ENCODE measurements at places on chromosomes 2 and 18.
A peak's percentile ranks its signal among the peaks of the same experiment; 100 is the strongest.

GRCh38 chr2:120485096-120485495 is 139.2 kb downstream of the INHBB start:
- no peak for DNase-seq

- no peak for DNase-seq
These were observed 391.0 kb downstream of the THSD7B start for GRCh38 chr2:137156221-137156844.

GRCh38 chr18:62341473-62341872 is 16.4 kb downstream of the TNFRSF11A start:
- DNase-seq = no peak

DNA sequence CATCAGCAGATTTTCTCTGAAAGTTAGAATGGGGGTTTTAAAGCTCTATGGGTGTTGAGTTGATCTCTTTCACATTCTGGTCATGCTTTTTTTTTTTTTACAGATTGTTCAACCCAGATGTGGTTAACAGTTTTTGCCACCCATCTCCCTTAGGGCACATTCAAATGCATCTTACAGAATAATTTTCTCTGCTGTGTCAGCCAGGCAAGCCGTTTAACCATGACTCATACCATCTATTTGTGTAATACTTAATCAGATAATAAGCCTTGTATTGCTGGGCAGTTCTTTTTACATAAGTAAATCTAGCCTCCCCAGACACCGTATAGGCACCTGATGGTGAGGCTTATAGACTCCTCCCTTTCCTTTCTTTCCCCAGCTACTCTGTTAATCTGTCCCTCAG is 62.0 kb downstream of the TGIF1 start:
- peak; percentile 28 for DNase-seq

DNA sequence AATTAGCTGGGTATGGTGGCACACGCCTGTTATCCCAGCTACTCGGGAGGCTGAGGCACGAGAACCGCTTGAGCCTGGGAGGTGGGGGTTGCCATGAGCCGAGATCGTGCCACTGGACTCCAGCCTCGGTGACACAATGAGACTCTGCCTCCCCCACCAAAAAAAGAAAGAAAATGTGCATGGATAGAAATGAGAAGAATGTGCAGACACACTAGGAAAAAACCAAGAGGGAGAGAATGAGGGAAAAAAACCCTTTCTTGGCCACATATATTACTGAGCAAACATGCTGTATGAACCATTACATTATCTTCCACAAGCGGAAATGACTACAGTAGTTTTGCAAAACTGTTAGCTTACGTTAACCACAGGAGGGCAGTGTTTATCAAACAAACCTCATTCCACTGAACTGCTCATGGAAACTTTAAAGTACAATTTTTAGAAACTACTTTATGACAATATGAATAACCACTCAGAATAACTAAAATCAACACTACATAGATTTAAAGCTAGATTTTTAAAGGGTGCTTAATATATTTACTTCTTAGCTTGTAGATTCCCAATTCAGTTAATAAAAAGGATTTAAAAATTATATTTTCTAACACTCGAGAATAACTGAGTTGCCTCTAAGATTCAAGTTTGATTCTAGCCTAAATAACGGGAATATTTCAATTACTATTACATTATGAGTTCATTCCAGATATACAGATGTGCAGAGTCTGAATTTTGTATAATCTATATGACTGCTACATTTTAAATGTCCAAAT is 26.4 kb downstream of the ASXL2 start:
- DNase-seq = peak; percentile 93

DNA sequence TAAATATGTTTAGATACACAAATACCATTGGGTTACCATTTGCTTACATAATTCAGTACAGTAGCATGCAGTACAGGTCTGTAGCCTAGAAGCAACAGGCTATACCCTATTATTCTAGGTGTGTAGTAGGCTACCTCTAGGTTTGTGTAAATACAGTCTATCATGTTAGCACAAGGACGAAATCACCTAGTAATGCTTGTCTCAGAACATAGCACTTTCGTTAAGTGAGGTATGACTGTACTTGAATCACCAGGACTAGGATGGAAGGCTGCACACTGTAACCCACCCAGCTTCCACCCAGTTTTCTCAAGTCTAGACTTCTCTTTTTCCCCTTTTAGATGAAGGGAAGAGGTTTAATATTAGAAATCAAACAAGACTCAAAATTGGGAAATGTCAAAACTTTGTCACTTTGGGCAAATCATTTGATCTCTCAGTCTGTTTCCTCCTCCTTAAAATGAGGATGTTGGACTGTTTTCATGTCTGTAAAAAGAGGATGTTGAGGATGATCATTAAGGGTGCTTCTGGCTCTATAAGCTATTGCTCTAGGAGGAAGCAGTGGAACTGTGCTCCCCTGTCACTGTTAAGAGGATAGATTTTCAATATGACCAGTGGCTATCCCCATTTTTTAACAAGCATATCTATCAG is 3.7 kb upstream of the SOCS6 start:
- DNase-seq = no peak

DNA sequence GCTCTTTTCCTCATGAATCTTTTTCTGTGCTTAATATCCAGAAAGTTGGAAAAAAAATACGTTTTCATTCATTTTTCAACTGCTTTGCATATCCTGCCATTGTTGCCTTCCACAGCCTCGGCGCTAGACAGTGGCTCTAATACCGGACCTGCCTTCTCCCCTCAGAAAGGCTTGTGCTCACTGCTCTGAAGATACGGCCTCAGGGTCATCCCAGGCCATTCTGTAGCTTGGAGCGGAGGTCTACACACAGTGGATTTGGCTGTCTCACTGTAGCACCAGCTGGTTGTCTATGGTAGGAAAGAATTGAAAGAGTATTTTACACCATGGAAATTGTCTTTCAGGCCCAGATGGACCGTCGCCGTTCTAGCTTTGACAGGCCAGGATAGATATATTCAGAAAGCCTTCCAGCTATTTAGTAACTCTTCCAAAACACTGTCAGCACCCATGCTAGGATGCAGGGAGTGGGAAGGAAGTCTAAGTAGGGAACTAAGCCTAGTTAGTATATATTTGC is 242.0 kb downstream of the TMEM182 start:
- DNase-seq = no peak

GRCh38 chr2:189175869-189176433 is 3.6 kb downstream of the COL5A2 start:
- no peak for DNase-seq

GRCh38 chr2:39443009-39443408 is 5.9 kb upstream of the MAP4K3 start:
- no peak for DNase-seq

- DNase-seq = peak; percentile 81
These were observed 27.3 kb upstream of the EVA1A start for GRCh38 chr2:75587954-75588587.

DNA sequence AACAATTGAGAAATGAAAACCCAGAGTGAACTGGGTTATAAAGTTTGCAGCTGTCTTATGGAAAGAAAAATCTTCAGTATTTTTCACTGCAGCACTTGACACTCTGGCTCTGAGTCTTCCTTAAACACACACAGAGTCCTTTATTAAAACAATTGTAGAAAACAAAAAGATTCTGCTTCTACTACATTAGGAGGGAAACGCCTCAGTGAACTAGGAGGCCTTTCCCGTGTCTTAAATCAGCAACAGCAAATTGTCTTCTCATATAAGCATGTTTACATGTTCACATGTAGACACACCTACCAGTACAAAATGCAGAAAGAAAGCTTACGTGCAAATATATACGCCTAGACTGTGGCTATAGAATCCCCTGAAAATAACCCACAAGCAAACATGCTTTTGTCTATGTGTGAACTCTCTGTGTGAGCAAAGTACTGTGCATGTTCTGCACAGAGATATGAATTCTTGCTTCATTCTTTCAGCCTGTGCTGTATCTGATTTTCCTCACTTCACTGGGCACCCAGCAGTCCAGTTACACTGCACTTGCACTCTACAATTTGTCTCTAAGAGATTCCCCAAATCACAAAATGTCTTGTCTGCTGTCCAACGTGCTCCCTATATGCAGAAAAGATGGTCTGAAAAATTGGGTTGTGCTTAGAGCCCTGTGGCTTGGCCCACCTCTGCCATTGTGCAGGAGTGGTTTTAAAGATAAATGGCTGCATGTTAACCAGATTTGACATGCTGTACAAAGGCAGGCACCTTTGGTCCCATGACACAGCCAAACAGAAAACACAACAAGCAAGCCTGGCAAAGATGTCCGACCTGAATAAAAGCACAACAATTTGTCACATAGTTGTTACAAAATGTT is 24.5 kb downstream of the ZEB2 start:
- no peak for DNase-seq

- DNase-seq = no peak
These were observed 131.7 kb downstream of the LYPD6B start for GRCh38 chr2:149170156-149170555.

DNA sequence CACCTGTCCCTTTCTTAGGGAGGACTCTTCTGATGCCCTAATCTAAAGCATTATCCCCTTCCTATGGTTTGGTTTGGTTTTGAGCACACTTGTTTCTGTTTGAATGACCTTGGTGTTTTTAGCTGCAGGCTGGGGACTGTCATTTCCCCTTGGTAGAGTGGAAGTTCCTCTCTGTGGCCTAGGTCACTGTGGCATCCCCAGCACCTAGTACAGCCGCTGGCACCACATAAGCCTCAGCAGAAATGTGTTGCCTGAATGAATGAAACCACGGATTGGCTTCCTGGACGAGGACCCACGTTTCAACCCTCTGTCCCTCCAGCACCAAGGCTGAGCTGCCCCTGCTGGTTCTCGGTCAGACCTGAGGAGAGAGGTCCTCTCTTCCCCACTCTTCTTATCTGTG is 159.9 kb downstream of the CTIF start:
- no peak for DNase-seq

DNA sequence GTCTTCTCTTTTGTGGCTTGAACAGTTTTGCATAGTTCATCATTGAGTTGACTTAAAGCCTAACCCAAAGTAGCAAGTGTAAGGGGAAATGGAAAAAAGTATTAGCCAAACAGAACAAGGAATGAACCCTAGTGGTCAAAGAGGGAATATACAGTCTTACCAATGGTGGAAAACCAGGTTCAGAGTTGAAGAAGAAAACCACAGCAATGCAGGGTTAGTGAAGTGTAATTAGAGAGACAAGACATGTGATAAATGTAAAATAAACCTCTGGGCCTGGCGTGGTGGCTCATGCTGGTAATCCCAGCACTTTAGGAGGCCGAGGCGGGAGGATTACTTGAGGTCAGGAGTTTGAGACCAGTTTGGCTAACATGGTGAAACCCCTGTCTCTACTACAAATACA is 2.4 kb downstream of the TTN start:
- DNase-seq = peak; percentile 70

DNA sequence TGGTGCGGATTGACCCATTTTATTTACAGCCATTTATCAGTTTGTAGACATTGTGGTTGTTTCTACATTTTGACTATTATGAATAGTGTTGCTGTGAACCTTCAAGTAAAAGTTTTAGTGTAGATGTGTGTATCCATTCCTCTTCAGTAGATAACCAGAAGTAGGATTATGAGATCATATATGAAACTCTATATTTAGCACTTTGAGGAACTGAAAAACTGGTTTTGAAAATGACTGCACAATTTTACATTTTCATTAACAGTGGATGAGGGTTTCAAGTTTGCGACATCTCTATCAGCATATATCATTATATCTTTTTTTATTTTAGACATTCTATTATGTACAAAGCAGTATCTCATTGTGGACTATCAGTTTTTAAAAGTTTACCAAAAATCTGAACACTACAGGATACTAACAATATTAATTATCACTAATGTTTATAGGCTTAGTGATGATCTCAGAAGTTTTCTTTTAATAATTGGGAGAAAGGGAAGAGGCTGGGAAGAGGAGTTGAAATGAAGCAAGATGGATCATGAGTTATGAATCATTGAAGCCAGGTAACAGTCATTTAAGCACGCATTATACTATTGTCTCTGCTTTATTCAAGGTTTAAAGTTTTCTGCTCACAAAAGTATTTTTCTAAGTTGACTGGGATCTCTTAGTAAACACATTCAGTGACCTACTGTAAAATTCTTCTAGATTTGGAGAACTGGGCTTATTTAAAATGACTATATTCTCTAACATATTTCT is 329.0 kb upstream of the LRATD1 start:
- DNase-seq = no peak

GRCh38 chr2:106012591-106013347 is 181.3 kb downstream of the UXS1 start:
- DNase-seq = no peak

GRCh38 chr2:231795525-231796327 is 9.5 kb downstream of the COPS7B start:
- DNase-seq = peak; percentile 87

DNA sequence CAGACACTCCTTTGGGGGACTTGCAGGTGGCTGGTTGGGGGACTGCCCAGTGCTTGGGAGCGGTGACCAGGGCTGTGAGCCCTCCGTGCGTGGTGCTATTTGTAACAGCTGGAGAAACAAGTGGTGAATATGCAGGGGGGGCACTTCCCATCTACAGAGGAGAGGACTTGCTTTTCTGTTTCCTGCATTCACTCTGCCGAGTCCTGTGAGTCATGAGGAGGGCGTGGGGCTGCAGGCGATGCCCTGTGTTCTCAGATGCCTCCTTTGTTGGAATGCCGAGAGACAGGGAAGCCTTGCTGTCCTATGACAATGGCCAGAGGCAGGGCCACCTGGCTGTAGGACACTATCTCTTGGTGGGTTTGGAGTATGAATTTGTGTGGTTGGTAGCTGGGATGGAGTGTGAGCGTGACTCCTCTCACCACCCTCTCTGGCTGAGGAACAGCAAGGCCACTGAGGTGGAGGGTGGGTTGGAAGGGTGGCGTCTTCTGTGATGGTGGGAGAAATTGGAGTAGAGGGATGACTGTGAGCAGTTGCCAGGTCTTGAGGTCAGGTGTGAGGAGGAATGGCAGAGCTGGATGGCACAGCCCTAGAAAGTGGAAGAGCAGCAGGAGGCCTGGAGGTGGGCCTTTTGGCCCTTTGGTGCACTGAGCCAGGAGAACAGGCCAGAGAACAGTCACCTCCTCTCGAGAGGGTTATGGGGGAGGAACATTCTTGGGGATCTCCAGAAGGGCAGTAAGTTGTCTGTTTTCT is 24.3 kb downstream of the FHOD3 start:
- DNase-seq = no peak

DNA sequence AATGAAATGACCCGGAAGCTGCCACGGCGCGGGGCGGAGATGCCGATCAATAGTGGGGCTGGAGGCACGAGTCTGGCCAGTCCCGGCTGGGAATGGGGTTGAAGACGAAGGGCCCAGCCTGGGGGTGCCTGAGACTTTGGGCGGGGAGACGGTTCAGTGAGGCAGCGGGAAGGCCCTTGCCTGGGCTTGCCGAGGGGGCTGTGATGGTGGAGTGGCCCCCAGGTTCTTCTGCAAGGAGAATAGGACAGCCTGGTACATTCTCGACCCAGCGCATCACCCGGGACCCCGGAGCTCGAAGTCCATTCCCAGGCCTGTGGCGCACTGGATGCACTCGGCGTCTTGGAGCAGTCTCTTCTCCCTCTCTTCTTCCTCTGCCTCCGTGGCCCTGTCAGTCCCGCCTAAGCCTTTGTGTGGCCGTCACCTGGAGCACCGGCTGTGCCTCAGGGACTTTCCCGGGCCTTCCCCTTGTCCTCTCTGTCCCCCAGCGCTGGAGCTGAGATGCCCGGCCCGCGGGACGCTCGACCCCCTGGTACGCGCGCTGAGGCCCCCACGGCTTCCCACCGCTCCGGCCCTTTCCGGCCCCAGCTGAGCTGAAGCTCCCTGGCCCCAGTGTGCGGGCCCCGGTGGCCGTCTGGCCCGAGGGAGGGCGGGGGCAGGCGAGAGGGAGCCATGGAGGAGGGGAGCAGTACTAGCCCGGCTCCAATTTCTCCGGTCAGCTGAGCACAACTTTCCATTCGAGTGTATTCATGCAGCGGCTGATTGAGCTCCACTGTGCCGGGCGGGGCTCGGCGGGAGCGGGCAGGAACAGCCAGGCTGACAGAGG is 8.0 kb downstream of the SIX3 start:
- no peak for DNase-seq

GRCh38 chr2:46179037-46179621 is 118.1 kb upstream of the EPAS1 start:
- no peak for DNase-seq

All from RKO (cell line).